ENCODE measurements at places on chromosomes 16 and 17.
A peak's percentile ranks its signal among the peaks of the same experiment; 100 is the strongest.

DNA sequence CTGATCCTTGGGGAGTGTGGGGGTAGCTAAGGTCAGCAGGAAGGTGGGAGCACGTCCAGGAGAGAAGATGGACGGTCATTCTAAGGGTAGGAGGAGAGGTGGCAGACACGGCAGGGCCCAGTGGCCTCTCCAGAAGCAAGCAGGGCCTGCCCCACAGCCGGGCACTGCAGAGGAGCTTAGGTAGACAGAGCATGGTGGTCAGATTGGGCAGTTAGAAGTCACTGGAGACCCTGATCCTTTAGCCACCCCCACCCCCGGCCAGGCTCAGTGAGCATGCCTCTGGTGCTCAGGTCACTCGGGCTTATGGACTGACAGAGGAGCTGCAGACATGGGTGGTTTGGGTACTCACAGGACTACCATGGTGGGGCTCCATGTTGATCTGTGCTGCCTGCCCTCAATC is 26.3 kb downstream of the NLRP1 start:
- DNase-seq: no peak

GRCh38 chr17:30226878-30227277 is 8.6 kb downstream of the SLC6A4 start:
- no peak for DNase-seq

DNA sequence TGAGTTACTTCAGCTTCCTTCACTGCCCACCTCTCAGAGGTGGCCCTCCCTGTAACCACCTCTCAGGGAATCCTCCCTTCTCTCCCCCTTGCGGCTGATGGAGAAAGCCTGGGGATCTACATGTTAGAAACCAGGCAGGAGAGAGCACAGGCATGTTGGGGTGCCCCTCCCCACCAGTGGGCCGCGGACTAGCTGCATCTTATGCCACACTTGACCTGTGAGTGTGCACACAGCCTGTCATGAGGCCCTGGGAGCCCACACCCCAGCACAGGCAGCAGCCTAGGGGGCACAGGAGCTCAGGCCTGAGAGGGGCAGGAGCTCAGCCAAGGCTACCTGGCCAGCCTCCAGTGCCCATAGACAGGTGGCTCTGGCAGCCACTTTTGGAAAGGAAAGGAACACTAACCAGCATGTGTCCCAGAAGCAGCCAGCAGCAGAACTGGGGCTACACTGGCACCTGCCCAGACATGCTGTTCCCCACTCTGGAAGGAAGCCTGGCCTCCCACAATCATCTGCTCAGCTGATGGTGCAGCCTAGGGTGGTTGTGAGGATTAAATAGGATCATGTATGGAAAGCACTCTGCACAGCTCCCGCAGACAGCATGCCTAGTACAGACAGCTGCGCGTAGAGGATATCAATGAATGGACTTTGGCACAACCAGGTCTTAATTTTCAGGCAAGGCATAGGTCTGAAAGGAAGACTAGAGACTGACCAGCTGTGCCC is 60.5 kb downstream of the TMEM132E start:
- no peak for DNase-seq

DNA sequence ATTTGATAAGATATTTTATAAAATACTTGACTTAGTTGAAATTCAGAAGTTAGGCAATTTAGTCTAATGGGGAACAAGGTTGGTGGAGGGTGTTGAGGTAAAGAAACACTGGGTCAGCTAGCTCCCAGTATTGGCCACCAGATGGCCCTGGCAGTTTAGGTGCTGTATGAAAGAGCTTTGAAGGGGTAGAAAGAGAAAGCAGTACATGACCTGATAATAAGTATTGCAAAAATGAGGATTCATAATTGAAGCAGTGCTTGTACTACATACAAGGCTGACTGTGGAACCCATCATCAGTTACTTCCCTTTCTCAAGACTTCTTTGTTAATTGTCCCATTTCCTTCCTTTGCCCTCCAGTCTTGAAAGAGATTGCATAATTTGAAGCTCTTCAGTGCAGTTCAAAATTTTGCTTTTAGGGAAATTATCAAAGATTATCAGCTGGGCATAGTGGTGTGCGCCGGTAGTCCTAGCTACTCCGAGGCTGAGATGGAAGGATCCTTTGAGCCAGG is 29.4 kb downstream of the TANC2 start:
- DNase-seq: peak; percentile 37

GRCh38 chr17:15742921-15743320 is 10.8 kb downstream of the TBC1D26 start:
- DNase-seq: no peak

DNA sequence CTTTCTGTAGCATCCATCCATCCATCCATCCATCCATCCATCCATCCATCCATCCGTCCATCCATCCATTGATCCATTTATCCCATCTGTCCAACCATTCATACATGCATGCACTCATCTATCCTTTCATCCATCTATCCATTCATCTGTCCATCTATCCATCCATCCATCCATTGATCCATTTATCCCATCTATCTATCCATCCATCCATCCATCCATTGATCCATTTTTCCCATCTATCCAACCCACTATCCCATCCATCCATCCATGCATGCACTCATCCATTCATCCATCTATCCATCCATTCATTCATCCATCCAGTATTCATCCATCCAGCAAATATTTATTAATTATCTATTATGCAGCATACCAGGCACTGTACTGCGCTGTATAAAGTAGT is 34.8 kb downstream of the IRX5 start:
- no peak for DNase-seq

DNA sequence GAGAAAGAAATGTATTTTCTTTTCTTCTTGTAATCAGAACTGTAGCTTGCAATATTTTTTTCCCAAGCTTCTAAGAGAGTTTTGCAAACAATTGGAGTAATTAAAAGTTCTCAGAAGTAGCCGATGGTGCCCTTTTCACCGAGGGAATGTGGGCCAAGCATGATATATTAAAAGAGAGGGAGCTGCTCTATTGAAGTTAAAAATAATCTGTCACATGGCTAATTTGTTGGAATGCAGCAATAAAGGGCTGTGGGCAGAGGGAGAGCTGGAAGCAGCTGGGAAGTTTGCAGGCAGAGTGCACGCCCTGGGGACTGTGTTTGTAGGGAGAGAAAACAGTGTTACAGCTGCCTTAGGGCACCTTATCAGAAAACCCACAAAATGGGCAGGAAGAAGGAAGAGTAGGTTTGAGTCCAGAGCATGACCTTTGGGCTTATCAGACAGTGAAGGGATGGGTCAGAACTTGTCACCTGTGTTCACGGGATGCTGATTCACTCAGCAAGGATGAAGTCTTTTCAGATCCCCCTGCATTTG is 18.5 kb upstream of the TERF2 start:
- peak; percentile 54 for DNase-seq

GRCh38 chr16:4115209-4115948 is 863 bp downstream of the ADCY9 start:
- DNase-seq: peak; percentile 74

GRCh38 chr16:25716186-25716585 is 24.4 kb downstream of the HS3ST4 start:
- no peak for DNase-seq

DNA sequence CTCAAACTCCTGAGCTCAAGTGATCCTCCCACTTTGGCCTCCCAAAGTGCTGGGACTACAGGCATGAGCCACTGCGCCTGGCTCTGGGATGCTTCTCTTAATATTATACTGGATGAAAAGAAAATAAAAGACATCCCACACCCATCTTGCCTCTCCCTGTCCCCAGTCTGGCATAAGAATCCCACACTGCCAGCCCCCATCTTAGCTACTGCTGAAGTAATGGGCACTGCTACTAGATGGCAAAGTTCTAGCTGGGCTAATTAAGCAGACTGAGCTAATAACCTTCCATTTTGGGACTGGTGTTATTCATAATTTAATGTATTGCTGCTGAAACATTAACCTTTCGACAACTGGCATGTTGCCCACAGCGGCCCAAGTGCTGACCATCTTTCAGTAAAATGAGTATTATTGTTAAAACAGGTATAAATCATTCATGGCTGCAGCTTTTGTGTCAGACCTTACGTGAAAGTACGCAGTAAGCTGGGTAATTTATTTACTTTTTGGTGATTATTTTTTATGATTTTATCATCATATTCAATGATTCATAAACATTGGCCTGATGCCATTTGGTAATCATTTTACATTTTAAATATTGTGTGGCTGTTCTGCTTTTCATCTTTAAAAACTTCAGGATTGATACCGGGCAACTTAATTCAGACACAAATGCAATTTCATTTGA is 47.4 kb upstream of the ZFHX3 start:
- DNase-seq: no peak

DNA sequence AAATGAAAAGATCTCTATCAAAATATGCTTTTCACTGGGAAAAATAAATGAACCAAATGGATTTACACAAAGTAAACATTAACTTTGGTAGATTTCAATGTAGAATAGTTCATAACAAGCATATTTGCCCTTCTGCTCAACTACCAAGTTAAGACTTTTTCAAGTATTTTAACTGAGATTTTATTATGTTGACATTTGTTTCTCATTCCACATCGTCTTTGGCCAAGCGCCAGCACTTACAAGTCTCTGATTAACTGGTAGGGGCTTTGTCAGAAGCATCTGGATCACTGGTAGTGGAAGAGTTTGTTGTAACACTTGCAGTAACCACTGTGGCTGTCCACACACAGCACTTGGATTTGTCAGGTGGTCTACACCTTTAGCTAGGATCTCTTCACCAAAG is 22.9 kb downstream of the SLFN12L start:
- peak; percentile 14 for DNase-seq

GRCh38 chr17:62648251-62648955 is 20.9 kb downstream of the MRC2 start:
- no peak for DNase-seq

DNA sequence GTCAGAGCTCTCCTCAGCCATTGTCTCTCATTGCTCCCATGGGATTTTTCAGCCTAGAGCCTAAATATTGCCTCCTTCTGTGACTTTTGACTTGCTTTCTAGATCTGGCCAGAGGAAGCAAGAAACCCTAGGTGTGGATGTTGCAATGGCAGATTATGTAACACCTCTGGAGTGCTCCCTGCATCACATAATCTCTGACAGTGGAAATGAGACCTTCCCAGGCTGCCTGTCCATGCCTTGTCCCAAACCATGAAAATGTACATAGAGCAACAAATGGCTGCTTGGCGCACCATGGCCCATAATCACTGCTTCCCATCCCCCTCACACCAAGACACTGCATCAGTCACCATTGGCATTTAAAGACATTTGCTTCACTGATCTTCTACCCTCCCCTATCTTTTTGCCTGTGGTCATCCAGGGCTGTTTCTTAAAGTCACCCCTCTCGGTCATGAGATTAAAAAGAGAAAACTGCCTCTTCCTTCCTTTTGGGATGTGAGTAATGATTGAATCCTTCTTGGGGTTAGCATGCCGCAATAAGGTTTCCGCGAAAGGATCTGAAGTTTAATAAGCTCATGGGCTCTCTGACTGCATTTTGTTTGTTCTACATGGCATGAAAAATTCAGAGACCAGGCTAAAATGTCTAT is 34.2 kb upstream of the CCL2 start:
- DNase-seq: no peak

GRCh38 chr16:7653746-7654461 is 321.3 kb downstream of the RBFOX1 start:
- DNase-seq: no peak

- DNase-seq: no peak
Observed at GRCh38 chr16:11073407-11073999, 129.1 kb downstream of the CLEC16A start.

GRCh38 chr16:67555795-67556212 is 6.5 kb upstream of the CTCF start:
- peak; percentile 72 for DNase-seq

DNA sequence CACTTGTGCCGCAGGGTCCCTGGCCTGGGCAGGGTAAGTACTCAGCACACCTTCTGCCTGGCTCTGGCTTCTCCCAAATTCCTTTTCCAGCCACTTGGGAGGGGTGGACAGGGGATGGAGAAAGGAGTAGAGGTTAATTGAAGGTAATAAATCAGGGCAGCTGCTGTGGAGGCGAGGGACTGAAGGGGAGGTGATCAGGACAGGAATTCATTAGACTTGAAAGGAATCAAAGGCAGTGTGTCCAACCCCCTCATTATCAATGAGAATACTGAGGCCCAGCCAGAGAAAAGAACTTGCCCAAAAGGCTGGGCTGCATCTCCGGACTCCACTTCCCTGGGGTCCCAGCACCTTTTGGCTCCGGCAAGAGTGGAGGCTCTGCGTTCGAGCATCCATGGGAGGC is 2.4 kb downstream of the SOST start:
- DNase-seq: no peak

GRCh38 chr16:5025171-5025632 is 8.5 kb downstream of the NAGPA start:
- DNase-seq: no peak

- DNase-seq: peak; percentile 22
Observed at GRCh38 chr17:10875430-10875851, 37.6 kb upstream of the PIRT start.

DNA sequence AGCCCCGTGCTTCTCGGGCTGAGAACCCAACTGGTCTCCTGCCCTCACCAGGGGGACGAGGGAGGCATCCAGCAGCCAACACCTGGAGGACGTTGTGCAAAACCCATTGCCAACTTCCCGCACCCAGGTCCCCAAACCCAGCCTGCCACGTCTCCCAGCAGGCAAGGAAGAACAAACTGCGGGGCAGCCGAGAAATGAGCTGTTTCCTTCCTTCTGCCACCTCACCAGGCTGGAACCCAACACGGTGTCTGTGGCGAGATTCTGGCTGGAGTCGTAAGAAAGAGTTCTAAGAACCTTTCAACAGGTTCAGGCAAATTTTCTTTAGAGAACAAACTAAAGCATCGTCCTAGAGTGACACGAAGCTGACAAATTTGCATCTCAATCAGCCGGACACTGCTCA is 3.6 kb downstream of the SLC43A2 start:
- no peak for DNase-seq

DNA sequence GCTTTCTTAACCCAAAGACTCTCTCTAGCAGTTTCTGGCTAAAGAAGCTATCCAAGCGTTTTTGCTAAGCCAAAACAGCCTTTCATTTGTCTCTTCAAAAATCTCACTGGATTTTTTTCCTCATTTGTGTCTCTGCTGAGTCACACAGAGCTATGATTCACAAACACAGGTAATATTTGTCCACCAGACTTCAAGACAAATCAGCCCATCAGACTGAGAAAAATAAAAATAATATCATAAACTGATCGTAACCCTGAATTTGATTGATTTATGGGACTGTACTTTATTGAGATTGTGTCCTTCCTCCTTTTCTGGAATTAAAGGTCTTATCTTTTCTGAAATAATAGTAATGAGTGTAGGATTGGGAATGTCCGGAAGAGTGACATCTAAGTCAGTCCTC is 25.8 kb downstream of the TRIM16 start:
- no peak for DNase-seq

GRCh38 chr16:77913738-77914253 is 108.6 kb upstream of the CLEC3A start:
- no peak for DNase-seq

- no peak for DNase-seq
Observed at GRCh38 chr17:1267471-1267943, 2.7 kb upstream of the BHLHA9 start.

DNA sequence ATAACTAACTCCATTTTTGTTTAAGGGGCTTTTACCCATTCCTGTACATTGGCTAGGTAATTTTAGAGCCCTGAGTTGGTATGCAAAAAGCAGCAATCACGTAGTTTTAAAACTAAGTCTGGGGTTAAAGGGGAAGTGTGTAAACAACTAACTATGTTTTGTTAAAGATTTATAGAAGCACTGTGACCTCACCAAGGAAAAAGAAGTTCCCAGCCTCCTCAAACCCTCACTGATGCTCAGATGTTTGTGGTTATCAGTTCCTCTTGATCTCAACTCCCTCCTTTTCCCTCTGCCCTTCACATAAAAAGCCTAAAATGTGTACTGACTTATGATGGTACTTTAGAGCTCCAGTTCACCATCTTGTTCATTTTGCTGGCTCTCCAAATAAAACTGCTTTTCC is 119.9 kb upstream of the IRX6 start:
- no peak for DNase-seq
